ENCODE measurements at places on chromosomes 13 and 19.

DNA sequence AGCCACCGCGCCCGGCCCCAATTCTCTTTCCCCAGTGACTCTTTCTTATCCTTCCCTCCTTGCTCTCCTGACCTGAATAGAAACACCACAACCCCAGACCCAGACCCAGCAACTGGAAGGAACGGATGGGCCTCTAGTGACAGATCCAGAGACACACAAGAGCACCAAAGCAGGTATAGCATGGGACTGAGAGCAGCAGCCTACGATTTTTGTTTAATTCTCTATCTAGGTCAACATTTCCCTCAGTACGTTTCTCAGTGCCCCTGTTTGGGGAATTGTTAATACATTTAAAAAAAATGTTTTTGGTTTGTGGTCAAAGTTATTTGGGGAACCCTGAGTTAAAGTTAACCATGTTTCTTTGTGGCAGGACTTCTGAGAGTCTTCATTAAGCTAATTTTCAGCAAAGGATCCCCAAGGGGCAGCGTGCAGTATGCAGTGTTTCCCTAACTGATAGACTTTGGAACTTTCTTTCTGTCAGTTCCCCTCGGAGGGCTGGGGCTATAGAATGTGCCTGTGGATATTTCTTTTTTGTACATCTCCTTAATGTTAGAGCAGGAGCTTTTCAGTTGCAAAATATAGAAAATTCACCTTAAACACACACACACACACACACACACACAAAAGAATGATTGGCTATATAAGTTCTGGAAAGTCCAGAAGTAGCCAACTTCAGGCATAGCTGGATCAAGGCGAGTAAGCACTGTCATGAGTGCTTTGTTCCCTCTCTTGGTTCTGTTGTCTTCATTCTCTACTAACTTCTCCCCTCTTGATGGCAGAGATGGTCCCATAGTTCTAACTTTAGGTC lies 6.3 kb downstream of the FXYD5 start:
- no peak for DNase-seq

GRCh38 chr13:80469853-80470381 lies 129.0 kb upstream of the SPRY2 start:
- DNase-seq: no peak

DNA sequence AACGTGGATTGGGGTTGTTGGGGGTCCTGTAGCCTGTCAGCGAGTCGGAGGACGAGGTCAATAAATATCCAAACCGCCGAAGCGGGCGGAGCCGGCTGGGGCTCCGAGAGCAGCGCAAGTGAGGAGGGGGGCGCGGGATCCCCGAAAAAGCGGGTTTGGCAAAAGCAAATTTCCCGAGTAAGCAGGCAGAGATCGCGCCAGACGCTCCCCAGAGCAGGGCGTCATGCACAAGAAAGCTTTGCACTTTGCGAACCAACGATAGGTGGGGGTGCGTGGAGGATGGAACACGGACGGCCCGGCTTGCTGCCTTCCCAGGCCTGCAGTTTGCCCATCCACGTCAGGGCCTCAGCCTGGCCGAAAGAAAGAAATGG lies 754 bp upstream of the SIX5 start:
- DNase-seq: peak; percentile 62

GRCh38 chr19:36408101-36408500 lies 10.3 kb downstream of the ZFP82 start:
- no peak for DNase-seq

- DNase-seq: peak; percentile 43
Measured at GRCh38 chr13:36736119-36736726, 62.4 kb downstream of the SERTM1 start.

DNA sequence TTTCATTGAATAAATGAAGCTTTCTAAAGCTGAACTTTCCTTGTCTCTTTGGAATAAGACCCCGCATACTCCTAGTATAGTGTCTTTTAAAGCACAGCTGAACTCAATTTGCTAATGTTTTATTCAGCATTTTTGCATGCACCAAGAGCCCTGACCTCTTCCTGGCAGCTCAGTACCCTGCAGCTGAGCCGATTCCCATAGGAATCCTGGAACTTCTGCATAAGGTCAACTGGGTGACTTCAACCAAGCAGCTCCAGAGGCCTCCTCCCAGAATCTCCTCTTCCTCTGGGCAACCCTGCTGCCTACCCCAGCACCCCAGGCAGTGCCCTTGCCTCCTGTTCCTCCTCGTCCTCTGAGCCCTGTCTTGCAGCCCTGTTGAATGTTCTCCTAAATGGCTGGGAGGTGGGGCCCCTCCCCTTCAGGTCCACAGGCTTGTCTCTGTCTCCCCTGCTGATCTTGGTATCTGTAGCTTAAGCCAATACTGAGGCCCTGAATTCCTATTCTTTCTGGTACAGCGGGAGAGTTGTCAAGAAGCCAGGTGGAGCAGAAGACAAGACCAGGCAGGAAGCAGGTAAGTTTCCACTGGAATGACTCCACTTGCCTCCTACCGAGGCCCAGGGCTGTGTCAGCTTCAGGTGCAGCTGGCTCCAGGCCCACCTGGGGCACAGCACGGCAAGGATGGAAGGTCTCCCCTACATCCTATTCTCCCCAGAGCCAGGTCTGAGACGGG lies 23.6 kb upstream of the CCDC124 start:
- no peak for DNase-seq

GRCh38 chr19:2266183-2266993 lies 10.2 kb upstream of the JSRP1 start:
- peak; percentile 58 for DNase-seq

DNA sequence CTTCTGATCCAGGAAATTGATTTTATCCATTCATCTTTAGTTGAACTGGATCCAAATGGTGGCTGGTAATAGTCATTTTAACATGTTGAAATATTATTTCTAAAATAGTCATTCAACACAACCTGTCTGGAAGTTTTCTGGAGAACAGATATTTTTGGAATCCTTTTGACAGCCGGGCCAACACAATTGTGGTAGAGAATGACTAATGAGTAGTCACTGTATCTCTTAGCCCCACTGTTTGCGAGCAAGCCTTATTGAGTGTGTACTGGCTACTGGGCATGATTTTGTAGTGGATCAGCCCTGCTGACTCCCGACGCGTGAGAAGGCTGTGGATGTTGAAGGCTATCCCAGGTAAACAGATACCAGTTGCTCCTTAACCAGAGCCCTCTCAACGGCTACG lies 383.4 kb downstream of the ZNF536 start:
- no peak for DNase-seq

- no peak for DNase-seq
Measured at GRCh38 chr19:3830621-3831589, 37.9 kb downstream of the ZFR2 start.

GRCh38 chr13:102830646-102831045 lies 15.2 kb upstream of the ERCC5 start:
- no peak for DNase-seq

DNA sequence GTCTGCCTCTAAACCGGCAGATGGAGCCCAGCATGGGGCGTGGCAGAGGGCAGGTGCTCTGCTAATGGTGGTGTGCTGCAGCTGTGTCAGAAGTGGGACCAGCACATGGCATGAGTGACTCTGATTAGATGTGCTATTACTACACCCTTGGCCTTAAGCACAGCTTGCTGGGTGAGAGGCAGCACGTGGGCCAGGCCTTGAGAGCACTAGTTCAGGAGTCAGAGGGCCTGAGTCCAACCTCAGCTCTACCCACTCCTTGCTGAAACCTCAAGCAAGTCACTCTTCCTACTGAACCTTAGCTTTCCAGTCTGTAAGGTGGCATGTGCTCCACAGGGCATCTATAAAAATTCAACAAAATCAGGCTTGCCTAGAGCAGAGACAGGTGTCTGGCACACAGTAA lies 22.7 kb downstream of the AKT2 start:
- DNase-seq: no peak

DNA sequence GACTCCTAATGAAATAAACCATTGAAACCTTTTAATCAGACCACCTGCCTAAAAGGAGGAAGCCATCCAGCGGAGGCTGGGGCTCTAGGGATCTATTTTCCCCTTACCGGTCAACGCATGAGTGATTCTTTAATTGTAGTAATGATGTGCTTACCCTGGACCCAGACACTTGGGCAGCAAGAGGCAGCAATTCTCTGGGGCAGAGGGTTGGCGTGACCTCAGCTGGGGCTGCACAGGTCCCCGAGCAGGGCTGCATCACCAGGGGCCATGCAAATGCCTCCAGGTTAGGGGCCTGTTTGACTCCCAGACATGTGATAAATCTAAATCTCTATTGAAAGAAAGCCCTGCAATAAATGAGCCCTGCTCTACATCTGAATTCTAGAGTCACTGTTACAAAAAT lies 194.2 kb upstream of the TSHZ3 start:
- no peak for DNase-seq

GRCh38 chr19:31784671-31785101 lies 435.4 kb upstream of the TSHZ3 start:
- no peak for DNase-seq

GRCh38 chr19:21098291-21098690 lies 16.3 kb downstream of the ZNF714 start:
- no peak for DNase-seq

DNA sequence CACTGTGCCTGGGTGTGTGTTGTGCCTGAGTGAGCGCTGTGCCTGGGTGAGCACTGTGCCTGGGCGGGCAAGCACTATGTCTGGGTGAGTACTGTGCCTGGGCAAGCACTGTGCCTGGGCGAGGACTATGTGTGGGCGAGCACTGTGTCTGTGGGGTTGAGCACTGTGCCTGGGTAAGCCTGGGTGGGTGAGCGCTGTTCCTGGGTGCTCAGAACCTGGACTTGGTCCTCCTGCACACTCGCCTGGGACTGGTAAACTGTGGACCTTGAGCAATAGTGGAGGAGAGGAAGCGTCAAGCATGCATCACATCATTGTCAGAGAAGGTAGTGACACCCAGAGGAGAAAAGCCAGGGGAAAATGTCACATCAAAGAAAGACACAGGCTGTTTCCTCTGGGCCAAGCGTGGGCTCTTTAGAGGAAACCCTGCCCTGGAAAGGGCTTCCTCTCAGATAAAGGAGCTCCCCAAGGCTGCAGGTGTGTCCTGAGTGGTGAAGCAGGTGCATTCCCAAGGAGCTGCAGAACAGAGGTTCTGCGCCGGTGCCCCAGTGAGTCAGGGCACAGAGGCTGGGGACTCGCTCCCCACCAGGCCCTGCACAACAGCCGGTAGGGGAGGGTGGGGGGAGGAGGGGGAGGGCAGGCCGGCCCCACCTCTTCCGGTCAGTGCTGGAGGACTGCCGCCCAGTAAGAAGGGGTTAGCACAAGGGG lies 141.2 kb downstream of the TEX29 start:
- DNase-seq: no peak

DNA sequence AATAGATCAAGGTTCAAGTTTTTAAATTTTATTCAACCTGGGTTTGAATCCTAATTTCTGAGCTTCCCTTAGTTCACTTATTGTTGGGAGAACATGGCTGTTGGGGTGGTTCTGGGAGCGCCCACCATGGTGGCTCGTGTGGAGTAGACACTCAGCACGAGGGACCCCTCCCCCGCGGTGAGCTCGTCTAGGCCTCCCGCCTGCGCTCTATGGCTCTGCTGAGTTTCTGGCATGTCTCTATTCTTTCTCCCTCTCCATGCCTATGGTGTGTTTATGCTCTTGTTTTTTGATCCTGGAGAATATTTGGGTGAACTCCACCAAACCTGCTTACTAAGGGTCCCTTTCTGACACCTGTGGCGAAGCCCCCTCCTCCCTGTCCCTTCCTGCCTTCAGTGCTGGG lies 1.6 kb upstream of the EPN1 start:
- DNase-seq: no peak

DNA sequence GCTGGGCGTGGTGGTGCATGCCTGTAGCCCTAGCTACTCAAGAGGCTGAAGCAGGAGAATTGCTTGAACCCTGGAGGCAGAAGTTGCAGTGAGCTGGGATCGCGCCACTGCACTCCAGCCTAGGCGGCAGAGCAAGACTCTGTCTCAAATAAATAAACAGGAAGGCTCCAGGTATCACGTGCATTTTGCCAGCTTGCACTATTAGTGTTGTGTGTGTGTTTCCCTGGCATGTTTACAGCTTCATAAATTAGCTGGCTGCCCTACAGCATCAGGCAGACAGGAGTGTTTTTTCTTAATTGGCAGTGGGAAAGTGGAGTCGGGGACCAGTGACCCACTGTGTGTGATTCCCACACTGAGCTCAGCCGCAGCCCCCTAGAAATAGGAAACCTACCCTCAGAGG lies 32.6 kb downstream of the SHISA2 start:
- no peak for DNase-seq

DNA sequence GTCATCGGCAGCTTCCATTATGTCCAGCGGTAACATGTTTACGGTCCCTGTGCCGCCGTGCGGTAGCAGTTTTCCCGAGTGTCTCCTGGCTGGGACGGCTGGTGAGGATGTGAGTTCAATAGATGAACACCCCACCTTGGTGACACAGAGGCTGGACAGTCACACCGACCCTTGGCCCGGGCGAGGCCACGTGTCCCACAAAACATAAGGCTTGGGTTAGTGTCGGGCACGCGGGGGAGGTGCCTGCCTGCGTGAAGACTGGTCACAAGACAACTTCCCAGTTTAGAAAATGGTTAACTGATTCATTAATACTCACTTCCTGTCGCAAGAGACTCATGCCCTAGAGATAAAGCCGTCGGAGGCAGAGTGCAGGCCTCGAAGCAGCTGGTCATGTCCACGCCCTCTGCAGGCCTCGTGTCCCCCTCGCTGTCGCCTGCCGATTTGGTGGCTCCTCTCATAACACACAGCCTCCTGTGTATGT lies 17.2 kb downstream of the RASA3 start:
- peak; percentile 49 for DNase-seq

- DNase-seq: no peak
Measured at GRCh38 chr13:46951516-46951915, 54.7 kb upstream of the HTR2A start.

DNA sequence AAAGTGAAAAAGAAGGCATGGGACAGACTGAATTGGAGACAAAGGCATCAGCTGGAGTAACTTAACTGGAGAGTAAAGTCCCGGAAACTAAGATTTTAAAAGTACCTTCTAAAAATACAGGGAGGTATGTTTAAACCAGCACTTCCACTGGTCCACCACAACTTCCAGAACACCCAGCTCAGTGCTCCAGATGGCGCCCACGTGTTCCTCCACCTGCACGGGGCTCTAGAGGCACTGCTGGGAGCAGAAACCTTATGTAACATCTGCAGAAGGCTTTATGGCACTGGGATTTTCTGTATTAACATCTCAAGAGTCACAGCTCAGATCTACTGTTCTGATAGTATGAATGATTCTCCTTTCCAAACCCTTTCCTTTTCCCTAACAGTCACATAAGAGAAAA lies 252.1 kb downstream of the DCLK1 start:
- DNase-seq: no peak

DNA sequence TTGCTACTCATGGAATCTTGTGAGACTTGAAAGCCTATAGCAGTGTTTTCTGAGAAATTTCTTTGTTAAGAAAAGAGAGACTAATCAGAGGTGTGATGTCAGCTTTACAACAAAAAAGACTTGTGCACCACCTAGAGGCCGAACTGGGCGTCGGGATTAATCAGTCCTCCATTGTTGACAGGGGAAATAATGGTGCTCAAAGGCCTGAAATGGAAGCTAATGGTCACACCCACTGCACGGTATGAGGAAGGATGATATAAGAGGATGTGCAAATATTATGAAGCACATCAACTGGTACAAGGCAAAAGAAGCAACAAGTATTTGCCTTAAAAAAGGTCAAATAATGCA lies 480.2 kb upstream of the MIR17HG start:
- peak; percentile 57 for DNase-seq

All from activated CD4-positive, alpha-beta T cell treated with anti-CD3 and anti-CD28 coated beads for 48 hours (primary cell).